Effector memory CD8-positive, alpha-beta T cell (primary cell): ENCODE measurements at places on chromosomes 5 and 9.

GRCh38 chr9:136604823-136605525 lies 57.7 kb upstream of the EGFL7 start:
- H3K4me3 ChIP-seq: no peak overlapping the region
- H3K36me3 ChIP-seq: no peaks in the 10 kb centered on the region
- H3K27me3 ChIP-seq: peaks cover 4% of the 10 kb centered on the region
- DNase-seq: no peak
- H3K27ac ChIP-seq: no peak overlapping the region
- peaks cover 7% of the 10 kb centered on the region for H3K4me1 ChIP-seq

GRCh38 chr5:33328818-33329217 lies 111.9 kb upstream of the TARS1 start:
- H3K27ac ChIP-seq: no peak overlapping the region
- no peaks in the 10 kb centered on the region for H3K4me1 ChIP-seq
- no peaks in the 10 kb centered on the region for H3K27me3 ChIP-seq
- no peak for DNase-seq
- no peak overlapping the region for H3K4me3 ChIP-seq

GRCh38 chr9:81317939-81318338 lies 371.4 kb downstream of the TLE1 start:
- H3K27me3 ChIP-seq: no peaks in the 10 kb centered on the region
- no peaks in the 10 kb centered on the region for H3K36me3 ChIP-seq
- H3K27ac ChIP-seq: no peak overlapping the region

- H3K27ac ChIP-seq: peak overlapping the region; percentile 73
- no peak for DNase-seq
- peaks cover 16% of the 10 kb centered on the region for H3K36me3 ChIP-seq
- peaks cover 51% of the 10 kb centered on the region for H3K4me1 ChIP-seq
- H3K4me3 ChIP-seq: no peak overlapping the region
These were observed 8.1 kb downstream of the MTMR12 start for GRCh38 chr5:32304622-32305021.

- no peaks in the 10 kb centered on the region for H3K36me3 ChIP-seq
- H3K4me1 ChIP-seq: no peaks in the 10 kb centered on the region
- no peak overlapping the region for H3K27ac ChIP-seq
- H3K27me3 ChIP-seq: no peaks in the 10 kb centered on the region
These were observed 81.0 kb upstream of the EQTN start for GRCh38 chr9:27377811-27378456.

- no peaks in the 10 kb centered on the region for H3K4me1 ChIP-seq
- peaks cover 73% of the 10 kb centered on the region for H3K27me3 ChIP-seq
- DNase-seq: no peak
- H3K4me3 ChIP-seq: no peak overlapping the region
- H3K36me3 ChIP-seq: no peaks in the 10 kb centered on the region
These were observed 41.0 kb upstream of the SLC36A1 start for GRCh38 chr5:151406322-151406947.

GRCh38 chr5:108521011-108521700 lies 139.3 kb upstream of the FBXL17 start:
- no peak overlapping the region for H3K4me3 ChIP-seq
- no peak overlapping the region for H3K27ac ChIP-seq
- no peaks in the 10 kb centered on the region for H3K36me3 ChIP-seq
- no peaks in the 10 kb centered on the region for H3K4me1 ChIP-seq
- DNase-seq: no peak

DNA sequence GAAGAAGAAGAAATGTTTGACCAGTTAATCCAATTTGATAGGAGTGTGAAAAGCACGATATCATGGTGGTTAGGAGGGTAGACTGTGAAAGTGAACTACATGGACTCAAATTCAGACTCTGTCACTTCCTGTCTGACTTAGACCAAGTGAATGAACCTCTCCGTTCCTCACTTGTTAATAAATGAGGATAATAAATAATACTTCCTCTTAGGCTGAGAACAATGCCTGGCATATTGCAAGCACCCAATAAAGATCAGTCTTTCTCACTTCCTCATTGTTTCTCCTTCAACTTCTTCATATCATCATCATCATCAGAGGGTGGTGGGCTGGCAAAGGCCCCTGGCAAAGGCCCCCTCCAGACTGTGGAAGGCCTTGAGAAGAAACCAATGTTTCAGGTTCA lies 148.7 kb downstream of the CDK5RAP2 start:
- H3K4me3 ChIP-seq: no peak overlapping the region
- peaks cover 22% of the 10 kb centered on the region for H3K4me1 ChIP-seq
- H3K27me3 ChIP-seq: no peaks in the 10 kb centered on the region

- H3K36me3 ChIP-seq: no peaks in the 10 kb centered on the region
- H3K27me3 ChIP-seq: peaks cover 87% of the 10 kb centered on the region
- H3K4me3 ChIP-seq: no peak overlapping the region
These were observed 76.8 kb downstream of the LMX1B start for GRCh38 chr9:126690431-126691051.

DNA sequence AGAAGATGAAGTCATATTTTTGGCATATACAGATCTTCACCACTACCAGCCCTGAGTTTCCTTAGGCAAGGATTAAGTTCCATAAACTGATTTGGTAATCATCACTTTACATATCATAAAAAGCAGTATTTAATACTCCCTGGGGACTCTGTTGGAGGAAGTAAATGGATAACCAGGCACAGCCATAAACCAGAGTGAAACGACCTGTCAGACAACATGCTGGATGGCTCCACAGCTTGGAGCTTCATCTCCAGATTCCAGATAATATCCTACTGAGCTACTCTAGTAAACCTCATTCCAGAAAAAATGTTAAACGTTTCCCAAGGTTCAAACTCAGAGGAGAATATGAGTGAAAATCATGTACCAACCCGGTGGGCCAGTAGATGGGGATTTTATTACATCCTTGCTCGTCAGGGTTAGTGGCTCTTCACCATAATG lies 109.2 kb downstream of the BASP1 start:
- H3K4me3 ChIP-seq: no peak overlapping the region
- no peaks in the 10 kb centered on the region for H3K4me1 ChIP-seq
- no peaks in the 10 kb centered on the region for H3K36me3 ChIP-seq
- no peak for DNase-seq
- H3K27me3 ChIP-seq: no peaks in the 10 kb centered on the region

DNA sequence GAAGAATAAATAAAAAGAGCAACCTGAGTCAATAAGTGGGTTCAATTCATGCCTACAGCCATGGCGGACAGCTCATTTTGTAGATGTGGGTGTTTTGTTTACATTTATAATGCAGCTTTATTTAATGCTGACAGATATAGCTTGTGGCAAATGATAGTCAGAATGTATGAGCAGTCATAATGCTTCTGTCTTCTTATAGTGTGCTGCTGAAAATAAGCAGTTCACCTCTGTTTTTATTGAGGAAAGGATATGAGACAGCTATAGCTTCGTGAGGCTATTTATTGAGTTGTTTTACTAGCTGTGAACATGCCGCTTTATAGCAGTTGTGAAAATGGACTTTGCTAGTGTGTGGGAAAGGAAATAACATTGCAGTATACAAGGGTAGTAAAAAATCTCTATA lies 147.4 kb downstream of the PBX3 start:
- H3K4me1 ChIP-seq: no peaks in the 10 kb centered on the region
- H3K4me3 ChIP-seq: no peak overlapping the region
- no peak for DNase-seq
- no peak overlapping the region for H3K27ac ChIP-seq

GRCh38 chr5:159827861-159828260 lies 88.4 kb upstream of the ADRA1B start:
- no peaks in the 10 kb centered on the region for H3K4me1 ChIP-seq
- H3K4me3 ChIP-seq: no peak overlapping the region
- H3K36me3 ChIP-seq: no peaks in the 10 kb centered on the region
- peaks cover 37% of the 10 kb centered on the region for H3K27me3 ChIP-seq

DNA sequence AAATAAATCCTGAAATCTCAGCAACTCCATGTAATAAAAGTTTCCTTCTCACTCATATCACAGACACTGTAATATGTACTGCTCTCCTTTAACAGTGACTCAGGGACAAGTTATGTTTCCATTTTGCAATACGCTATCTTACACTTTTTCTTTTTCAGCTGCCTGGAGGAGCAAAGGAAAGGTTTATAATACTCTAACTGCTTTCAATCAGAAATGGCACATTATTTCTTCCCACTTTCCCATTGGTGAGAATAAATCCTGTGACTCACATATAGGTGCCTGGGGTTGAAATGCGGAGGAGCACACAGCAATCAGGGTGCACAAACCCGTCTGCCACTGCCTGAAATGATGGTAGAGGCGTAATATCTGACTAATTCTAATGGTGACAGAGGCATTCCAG lies 186.6 kb downstream of the HINT1 start:
- no peak overlapping the region for H3K4me3 ChIP-seq
- H3K27me3 ChIP-seq: peaks cover 50% of the 10 kb centered on the region
- DNase-seq: no peak
- H3K27ac ChIP-seq: no peak overlapping the region

GRCh38 chr5:40386289-40386688 lies 293.4 kb upstream of the PTGER4 start:
- peaks cover 56% of the 10 kb centered on the region for H3K4me1 ChIP-seq
- peak overlapping the region; percentile 53 for H3K27ac ChIP-seq
- H3K27me3 ChIP-seq: no peaks in the 10 kb centered on the region
- H3K36me3 ChIP-seq: peaks cover 3% of the 10 kb centered on the region
- peak; percentile 38 for DNase-seq

DNA sequence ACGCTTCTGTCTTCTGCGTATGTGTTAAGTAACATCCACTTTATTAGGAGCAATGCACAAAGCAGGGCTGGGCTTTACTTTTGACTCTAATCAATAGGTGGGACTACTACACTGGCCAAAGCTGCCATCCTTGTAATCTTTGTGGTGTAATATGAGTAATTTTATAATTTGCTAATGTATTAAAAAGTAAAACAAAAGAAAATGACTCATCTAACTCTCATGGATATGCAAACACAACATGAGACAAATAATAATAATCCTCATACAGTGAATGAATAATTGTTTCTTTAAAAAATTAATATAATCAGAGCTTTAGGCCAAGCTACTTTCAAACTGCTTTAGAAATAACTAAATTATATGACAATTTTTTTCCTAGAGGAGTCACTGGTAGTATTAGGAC lies 90.7 kb downstream of the NR3C1 start:
- no peak overlapping the region for H3K4me3 ChIP-seq
- peaks cover 51% of the 10 kb centered on the region for H3K36me3 ChIP-seq
- H3K4me1 ChIP-seq: peaks cover 26% of the 10 kb centered on the region
- no peaks in the 10 kb centered on the region for H3K27me3 ChIP-seq

DNA sequence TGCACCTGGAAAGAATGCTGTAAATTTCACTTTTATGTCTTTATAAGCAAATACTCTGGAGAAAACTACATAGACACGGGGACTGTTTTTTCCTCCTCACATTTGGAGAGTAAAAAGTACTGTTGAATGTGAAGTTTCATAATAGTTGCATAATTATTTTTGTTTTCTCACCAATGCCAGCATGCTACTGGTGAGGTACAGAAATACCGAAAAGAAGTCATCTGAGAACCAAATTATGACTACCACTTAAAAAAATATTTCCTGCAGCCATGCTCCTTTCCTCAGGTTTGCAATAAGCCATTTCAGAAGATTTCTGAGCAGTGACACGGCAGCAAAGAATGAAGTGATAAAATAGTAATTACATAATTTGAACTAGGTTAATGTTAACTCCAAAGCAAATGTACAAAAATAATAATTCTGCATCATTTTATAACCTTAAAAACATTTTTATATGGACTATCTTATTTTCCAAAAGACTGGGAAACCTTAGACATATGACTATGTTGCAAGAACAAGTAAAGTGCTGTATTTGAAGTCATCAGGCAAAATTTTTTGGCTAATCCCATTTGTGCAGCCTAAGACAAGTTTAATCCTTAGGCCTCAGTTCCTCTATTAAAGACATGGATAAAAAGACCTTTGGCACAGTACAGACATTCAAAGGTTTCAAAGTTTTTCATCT lies 144.7 kb downstream of the PCSK1 start:
- no peak overlapping the region for H3K4me3 ChIP-seq
- H3K36me3 ChIP-seq: no peaks in the 10 kb centered on the region
- DNase-seq: no peak
- H3K27ac ChIP-seq: no peak overlapping the region

GRCh38 chr9:113695901-113696300 lies 180.2 kb upstream of the ZNF618 start:
- H3K4me3 ChIP-seq: peak overlapping the region; percentile 49
- peak overlapping the region; percentile 34 for H3K27ac ChIP-seq
- peaks cover 21% of the 10 kb centered on the region for H3K4me1 ChIP-seq
- no peaks in the 10 kb centered on the region for H3K36me3 ChIP-seq

GRCh38 chr5:149279661-149280060 lies 8.0 kb downstream of the AFAP1L1 start:
- no peak overlapping the region for H3K27ac ChIP-seq
- H3K27me3 ChIP-seq: peaks cover 52% of the 10 kb centered on the region
- no peak for DNase-seq
- no peaks in the 10 kb centered on the region for H3K36me3 ChIP-seq
- H3K4me1 ChIP-seq: peaks cover 4% of the 10 kb centered on the region

- peaks cover 10% of the 10 kb centered on the region for H3K27me3 ChIP-seq
- H3K36me3 ChIP-seq: peaks cover 4% of the 10 kb centered on the region
- no peak overlapping the region for H3K27ac ChIP-seq
- peak; percentile 17 for DNase-seq
- peaks cover 29% of the 10 kb centered on the region for H3K4me1 ChIP-seq
- peak overlapping the region; percentile 86 for H3K4me3 ChIP-seq
These were observed 931 bp downstream of the FAM219A start for GRCh38 chr9:34457266-34458012.

- H3K4me3 ChIP-seq: no peak overlapping the region
- H3K4me1 ChIP-seq: no peaks in the 10 kb centered on the region
- no peak for DNase-seq
- no peaks in the 10 kb centered on the region for H3K36me3 ChIP-seq
- H3K27ac ChIP-seq: no peak overlapping the region
- H3K27me3 ChIP-seq: no peaks in the 10 kb centered on the region
These were observed 31.6 kb upstream of the ADAMTS2 start for GRCh38 chr5:179376701-179377420.

DNA sequence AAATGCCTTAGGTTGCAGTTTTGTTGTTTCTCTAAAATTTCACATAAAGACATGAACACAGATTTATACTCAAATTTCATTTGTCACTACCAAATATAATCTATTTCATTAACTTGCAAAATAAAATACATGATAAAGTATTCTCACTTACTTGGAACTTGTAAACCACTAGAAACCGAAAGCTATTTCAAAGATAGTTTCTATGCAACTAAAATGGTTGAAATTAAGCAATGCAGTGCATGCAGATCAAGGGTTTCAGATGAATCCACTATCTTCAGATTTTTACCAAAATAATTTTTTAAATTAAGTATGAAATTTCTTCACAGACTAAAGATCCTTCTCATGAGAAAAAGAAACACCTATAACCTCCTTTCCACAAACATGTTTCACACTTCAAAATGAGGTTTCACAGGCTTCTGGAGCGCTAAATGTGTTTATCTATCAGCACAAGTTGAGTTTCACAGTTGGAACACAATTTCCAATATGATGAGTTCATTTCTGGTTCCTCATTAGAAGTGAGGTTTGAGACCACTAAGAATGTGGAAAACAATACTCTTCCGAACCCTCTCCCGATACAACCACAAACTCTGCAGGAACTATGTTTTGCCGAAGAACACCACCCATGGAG lies 63.9 kb downstream of the EPB41L4A start:
- no peak overlapping the region for H3K27ac ChIP-seq
- no peaks in the 10 kb centered on the region for H3K4me1 ChIP-seq
- DNase-seq: no peak
- peak overlapping the region; percentile 22 for H3K4me3 ChIP-seq
- no peaks in the 10 kb centered on the region for H3K36me3 ChIP-seq
- H3K27me3 ChIP-seq: peaks cover 17% of the 10 kb centered on the region

GRCh38 chr5:149345892-149346222 lies 558 bp downstream of the GRPEL2 start:
- no peak for DNase-seq
- peaks cover 39% of the 10 kb centered on the region for H3K36me3 ChIP-seq
- peak overlapping the region; percentile 97 for H3K27ac ChIP-seq

- no peak overlapping the region for H3K4me3 ChIP-seq
- H3K4me1 ChIP-seq: no peaks in the 10 kb centered on the region
- H3K27ac ChIP-seq: no peak overlapping the region
- DNase-seq: no peak
- peaks cover 29% of the 10 kb centered on the region for H3K27me3 ChIP-seq
These were observed 297.8 kb downstream of the EBF1 start for GRCh38 chr5:158801893-158802292.
